Lower lobe of right lung (tissue), 2 donors: ENCODE measurements at places on chromosomes 5 and 9.

GRCh38 chr9:4826417-4827166 is 33.8 kb downstream of the RCL1 start:
- H3K27me3 ChIP-seq: no peaks in the 10 kb centered on the region
- no peak overlapping the region for H3K4me3 ChIP-seq
- no peak for DNase-seq
- H3K27ac ChIP-seq: no peak overlapping the region

DNA sequence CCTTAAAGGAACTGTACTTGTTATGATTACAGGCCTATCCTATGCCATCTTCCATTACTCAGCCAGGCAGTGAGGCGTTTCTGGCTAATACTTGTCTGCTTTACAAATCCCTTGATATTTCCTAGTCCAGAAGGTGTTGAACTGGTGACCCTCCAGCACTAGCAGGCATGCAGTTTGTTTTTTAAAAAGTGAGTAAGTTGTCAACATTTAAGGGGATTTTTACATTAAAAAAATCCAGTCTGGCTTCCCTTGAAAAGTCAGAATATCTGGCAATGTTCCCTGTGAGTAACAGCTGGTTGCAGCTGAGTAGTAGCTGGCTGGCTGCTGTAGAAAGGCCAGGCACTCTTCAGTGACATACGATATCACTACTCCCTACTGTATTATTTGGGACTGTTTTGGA is 21.8 kb downstream of the GRIN3A start:
- H3K27me3 ChIP-seq: no peaks in the 10 kb centered on the region
- H3K27ac ChIP-seq: no peak overlapping the region
- no peak for DNase-seq
- H3K4me1 ChIP-seq: no peaks in the 10 kb centered on the region
- no peak overlapping the region for H3K4me3 ChIP-seq

DNA sequence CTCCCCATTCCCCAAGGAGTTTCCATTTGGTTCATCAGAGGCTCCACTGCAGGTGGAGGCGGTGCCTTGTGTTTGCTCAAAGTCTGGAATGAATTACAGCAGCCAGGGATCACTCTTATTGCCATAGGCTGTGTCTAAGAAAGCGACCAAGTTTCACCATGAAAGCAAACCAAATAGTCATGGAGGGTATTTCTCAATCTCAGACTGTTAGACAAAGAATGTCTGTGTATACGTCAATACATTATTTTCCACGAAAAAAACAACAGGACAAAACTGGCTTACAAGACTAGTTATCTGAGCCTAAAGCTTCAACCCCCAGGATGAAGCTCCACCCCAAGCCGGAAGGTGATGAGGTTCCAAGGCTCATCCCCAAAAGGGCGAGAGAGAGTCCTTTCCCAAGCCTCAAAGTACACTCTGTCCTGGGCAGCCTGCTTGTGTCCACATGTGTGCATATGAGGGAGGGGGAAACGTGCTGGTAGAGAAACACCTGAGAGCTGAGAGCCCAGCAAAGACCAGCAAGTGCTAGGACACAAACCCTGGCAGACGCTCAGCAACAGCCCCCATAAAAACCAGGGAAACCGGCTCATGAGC is 4.3 kb downstream of the B4GALT1 start:
- peaks cover 82% of the 10 kb centered on the region for H3K4me1 ChIP-seq
- peak overlapping the region; percentile 12 for H3K4me3 ChIP-seq
- H3K27ac ChIP-seq: peak overlapping the region; percentile 97
- peak; percentile 60 for DNase-seq

DNA sequence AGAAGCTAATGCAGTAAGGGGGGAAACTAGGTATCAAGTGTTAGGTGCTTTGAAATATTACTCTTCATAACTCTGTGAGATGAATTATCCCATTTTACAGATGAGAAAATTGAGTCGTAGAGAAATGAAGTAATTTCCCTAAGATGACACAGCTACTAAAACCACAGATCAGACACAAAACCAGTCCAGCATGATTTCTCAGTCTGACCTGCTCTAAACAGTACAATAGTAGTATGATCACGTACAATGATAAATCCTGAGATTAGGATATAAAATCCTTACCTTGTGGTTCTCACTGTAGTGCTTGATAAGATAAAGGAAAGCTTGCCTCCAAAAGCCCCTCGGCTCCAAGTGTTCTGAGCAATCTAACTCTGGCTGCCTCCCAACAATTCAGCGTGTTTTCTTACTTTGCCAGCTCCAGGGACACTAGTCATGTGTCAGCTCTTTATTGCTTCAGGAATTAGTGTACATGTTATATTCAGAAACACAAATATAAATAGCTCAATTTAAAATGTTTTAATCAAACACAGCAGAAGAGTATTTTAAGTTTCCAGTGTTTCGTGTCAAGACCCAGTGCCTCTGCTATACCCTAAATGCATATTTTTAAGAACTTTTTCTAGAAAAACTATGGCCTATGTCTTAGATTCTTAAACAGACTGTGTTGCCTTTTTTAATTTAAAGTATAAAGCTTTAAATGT is 243.6 kb downstream of the DENND1A start:
- no peaks in the 10 kb centered on the region for H3K36me3 ChIP-seq
- H3K27ac ChIP-seq: no peak overlapping the region
- no peaks in the 10 kb centered on the region for H3K27me3 ChIP-seq
- no peak for DNase-seq
